ENCODE measurements at places on chromosomes 11 and 22.

DNA sequence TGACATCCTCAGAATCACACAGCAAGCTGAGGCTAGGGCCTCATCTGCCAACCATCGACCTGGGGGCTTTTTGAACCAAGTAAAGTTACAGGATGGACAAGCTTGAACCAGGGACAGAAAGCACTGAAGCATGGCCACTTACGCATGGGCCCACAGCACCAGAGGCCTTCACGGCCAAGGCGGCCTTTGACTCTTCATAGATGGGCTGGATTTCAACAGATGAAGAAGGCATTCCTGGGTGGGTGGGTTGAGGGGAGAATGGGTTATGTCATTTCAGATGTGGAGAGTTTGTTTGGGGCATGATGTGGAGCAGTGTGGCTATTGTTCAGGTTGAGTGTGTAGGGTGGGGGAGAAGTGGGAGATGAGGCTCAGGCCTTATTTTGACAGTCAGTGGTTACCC is 60.2 kb downstream of the LRRC32 start:
- no peak for DNase-seq

DNA sequence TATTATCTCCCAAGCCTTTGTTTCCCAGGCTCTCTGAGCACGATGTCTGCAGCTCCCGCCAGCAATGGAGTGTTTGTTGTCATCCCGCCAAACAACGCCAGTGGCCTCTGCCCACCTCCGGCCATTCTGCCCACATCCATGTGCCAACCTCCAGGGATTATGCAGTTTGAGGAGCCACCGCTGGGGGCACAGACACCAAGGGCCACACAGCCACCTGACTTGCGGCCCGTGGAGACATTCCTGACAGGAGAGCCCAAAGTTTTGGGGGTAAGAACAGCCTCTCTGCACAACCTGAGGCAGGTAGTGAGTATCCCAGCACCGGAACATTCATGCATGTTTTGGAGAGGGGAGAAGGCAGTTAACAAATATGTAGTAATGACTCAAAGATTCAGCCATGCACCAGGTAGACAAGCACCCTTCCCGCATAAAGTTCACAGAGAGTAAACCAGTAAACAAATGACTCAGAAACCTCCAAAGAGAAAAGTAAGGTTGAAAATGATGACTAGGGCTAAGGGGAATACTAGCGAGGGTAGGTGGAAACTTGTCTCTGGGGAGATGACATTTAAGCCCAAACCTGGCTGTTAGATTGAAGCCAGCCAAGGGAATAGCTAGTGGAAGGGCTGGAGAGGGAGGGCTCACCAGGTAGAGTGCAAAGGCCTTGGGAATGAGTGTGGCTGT is 7.2 kb downstream of the MS4A15 start:
- DNase-seq: no peak

- no peak for DNase-seq
Measured at GRCh38 chr11:28820296-28820989, 712.3 kb downstream of the METTL15 start.

- no peak for DNase-seq
Measured at GRCh38 chr11:125952973-125953372, 7.1 kb downstream of the VSIG10L2 start.
